Caudate nucleus (tissue), 63 donors: ENCODE measurements at places on chromosomes 5 and 9.

DNA sequence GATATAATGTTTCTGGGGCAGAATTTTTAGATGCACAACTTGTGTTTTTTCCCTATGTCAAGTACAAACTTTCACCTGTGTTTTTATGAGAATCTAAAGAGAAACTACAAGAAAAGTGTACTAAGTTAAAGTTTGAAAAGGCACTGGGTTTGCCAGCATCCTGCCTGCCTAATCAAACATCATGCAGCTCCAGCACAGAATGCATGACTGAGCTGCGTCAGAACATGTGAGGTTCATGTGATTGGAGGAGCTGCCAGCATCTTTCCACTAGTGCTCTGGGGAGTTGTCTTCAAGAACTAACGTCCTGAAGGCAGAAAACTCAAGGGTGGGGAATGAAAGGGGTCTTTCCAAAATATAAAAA, 46.1 kb upstream of the RIC1 start:
- DNase-seq: no peak

GRCh38 chr9:113682297-113682771, 193.8 kb upstream of the ZNF618 start:
- peak; percentile 8 for DNase-seq

- DNase-seq: no peak
Measured at GRCh38 chr9:104774831-104775573, 11.1 kb downstream of the NIPSNAP3B start.

- no peak for DNase-seq
Measured at GRCh38 chr9:107954312-107954711, 464.7 kb upstream of the KLF4 start.

DNA sequence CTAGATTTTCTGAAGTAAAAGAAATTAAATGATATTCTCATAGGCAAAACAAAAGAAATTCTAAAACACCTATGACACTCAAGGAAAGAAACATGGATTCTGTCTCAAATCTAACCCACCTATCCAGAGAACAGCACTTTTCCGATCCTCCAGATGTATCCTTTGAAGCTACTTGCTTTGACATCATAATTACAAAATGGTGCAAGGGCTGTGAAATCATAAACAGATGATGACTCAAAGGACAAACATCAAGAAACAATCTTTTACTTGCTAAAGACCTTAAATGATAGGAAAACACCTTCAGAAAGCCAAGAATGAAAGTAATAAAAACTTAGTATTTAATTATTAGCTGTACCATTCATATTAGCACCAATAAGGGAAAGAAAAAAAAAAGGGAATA, 202.6 kb downstream of the DENND1A start:
- no peak for DNase-seq

- no peak for DNase-seq
Measured at GRCh38 chr5:115796656-115797055, 19.8 kb downstream of the CDO1 start.

DNA sequence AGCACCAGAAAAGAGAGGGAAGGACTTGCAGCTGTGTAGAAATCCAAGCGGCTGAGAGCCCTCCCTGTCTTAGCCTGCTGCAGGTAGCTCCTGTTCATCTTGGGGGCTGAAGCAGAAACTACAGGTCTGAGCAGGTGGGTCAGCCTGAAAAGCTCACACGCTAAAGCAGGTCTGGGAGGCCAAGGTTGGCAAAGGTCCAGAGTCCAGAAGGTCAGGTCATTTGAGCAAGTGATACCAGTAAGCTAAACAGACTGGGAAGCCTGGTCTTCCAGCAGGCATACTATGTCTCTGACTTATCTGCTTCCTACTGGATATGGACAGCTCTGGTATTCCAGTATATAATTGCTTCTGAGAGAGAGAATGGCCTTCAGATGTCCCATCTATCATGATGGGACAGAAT, 26.2 kb downstream of the PTCD2 start:
- no peak for DNase-seq

GRCh38 chr5:873328-873727, 19.3 kb downstream of the BRD9 start:
- DNase-seq: no peak
